Astrocyte of the hippocampus (primary cell): ENCODE measurements at places on chromosomes 4 and X.

DNA sequence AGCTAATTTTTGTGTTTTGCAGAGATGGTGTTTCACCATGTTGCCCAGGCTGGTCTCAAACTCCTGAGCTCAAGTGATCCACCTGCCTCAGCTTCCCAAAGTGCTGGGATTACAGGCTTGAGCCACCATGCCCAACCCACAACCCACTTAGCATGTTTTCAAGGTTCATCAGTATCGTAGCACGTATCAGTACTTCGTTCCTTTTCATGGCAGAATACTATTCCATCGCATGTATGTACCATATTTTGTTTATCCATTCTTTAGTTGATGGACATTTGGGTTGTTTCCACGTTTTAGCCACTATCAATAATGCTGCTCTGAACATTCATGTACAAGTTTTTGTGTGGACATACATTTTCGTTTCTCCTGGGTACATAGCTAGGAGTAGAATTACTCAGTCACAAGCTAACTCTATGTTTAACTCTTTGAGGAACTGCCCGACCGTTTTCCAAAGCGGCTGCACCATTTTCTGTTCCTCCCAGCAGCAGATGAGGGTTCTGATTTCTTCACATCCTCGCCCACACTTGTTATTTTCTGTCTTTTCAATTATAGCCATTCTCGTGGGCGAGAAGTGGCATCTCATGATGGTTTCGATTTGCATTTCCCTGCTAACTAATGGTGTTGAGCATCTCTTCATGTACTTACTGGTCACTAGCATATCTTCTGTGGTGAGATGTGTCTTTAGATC, 32.5 kb downstream of the MAN2B2 start:
- DNase-seq, result no peak

DNA sequence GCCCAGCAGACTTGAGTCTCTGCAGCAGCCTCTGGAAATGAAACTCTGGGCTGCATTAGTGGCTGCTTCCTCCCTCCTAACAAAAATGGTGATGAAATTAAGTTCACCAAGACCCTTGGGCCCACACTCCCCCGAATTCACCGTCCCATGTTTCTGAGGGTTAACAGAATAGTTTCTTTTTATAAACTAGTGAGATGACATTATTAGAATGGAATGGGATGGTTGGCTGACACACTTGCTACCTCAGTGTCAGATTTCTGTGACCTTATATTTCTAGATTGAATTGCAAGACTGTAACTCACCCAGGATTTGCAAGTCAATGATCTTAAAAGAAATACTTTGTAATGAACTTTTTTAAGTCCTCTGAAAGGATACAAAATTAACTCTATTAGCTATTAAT, 127.1 kb downstream of the SHROOM3 start:
- peak; percentile 87 for DNase-seq

DNA sequence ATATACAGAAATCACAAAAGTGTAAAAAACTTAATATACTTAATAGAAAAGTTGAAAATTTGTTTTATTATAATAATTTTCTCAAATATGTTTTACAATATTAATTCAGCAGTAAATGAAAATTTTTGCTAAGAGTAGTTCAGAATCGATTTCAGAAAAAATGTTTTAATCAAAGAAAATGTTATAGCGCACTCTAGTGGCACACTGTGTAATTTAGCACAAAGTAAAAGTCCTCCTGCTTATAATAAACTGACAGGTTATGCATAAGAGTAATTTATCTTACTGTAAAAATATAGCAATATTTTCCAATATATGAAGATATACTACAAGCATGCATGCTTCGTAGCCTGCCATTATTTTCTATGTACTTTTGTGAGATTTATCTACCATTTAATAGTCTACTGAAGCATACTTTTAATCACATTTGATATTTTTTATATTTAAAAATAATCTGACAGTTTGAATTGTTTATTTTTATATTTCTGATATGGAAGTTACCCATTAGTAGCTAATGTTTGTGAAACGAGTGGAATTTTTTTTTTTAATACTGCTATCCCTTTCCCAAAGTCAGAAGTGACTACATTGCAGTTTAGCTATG, 217.9 kb upstream of the KLHL4 start:
- peak; percentile 15 for DNase-seq

DNA sequence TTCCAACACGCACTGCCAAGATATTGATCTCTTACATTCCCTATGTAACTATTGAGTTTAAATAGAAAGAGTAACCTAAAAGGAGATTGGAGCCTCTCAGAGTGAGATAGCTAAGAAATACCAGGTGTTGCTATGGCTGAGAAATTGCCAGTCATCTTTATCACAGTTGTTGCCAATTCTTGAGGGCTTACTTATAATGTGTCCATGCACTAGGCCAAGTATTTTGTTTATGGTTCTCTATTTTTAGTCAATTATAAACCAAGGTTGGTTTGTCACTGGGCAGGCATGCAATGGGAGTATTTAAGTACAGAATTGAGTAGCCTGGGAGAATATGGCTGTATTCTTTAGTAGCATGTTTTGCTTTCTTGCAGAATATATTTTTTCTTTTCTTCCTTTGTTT, 201.6 kb downstream of the TEX13A start:
- no peak for DNase-seq

DNA sequence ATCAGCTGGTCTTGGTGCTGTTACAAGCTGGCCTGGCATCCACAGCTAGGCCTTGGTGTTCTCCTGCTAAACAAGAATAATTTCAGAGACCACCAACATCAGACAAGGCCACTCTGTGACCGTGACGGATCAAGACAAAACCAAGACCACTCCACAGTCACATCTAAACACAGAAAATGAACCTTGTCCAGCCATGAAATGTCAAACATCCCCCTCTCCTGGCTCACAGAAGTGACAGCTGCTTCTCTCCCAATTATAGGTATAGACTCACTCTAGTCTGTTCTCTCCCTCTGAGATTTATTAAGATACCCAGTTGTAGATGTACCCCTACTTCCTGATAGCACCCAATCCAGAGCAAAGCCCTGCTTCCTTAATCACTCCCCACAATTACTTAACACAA, 40.4 kb downstream of the EFHC2 start:
- DNase-seq, result no peak

GRCh38 chr4:150173982-150174398, 95.7 kb downstream of the DCLK2 start:
- DNase-seq, result peak; percentile 74

DNA sequence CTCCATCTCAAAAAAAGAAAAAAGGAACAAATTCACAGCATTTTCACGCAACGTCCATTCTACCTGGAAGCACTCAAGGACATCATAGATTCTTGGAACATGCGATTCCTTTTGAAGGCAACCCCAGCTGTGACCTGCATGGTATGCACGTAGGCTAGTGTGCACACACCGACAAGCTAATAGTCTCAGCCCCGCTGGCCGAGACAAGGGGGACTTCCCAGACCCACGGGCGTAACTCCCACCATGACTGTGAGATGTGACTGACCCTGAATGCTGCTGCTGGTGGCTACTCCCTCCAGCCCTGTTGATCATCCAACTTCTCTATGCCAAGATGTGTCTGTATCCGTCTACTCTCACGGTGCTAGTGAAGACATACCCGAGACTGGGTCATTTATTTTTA, 78.3 kb downstream of the CRLF2 start:
- DNase-seq, result no peak

GRCh38 chr4:54742636-54743399, 85.1 kb downstream of the KIT start:
- no peak for DNase-seq

- DNase-seq, result peak; percentile 80
Measured at GRCh38 chr4:53479736-53480525, 102.5 kb downstream of the FIP1L1 start.

DNA sequence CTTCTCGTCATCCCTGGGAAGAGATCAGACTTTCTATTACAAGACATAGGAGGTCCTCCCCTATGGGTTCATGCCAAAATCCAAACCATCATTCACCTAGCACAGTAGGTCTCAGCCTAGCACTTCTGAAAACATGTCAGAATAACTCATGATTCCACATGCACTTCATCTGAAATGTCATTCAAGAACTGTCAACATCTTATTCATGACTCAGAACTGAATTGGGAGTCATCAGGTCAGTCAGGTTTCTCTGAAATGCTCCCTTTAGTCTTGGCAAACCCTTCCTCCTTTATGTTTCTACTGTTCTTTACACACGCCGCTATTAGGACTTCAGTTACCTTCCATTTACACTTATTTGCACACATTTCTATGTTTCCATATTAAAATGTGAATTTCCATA, 67.2 kb downstream of the ANTXR2 start:
- peak; percentile 19 for DNase-seq

DNA sequence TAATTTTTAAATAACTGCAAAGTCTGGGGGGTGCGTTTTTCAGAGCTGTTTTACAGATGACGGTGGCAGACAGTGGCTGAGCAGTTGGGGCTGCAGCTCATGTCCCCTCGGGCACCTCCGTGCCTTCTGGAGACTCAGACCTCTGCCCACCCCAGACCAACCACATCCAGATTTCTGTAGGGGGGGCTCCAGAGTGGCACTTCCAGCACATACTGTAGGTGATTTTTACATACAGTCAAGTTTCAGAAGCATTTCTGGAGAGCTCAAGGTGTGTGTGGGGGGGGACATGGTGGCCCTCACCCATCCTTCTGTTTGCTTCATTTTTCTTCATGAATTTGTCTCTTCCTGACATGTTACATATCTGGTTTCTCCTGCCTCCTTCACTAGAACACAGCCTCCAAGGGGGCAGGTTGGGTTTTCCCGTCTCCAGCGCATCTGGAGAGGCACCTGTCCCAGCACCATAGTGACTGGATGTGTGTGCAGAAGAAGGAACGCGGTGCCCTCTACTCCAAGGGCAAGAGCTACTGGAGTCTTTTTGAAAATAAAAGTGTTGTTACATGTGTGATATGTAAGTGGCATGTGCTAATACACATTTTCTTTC, 37.5 kb downstream of the TMEM271 start:
- DNase-seq, result no peak

- DNase-seq, result no peak
Measured at GRCh38 chr4:107685740-107686139, 34.3 kb downstream of the PAPSS1 start.

DNA sequence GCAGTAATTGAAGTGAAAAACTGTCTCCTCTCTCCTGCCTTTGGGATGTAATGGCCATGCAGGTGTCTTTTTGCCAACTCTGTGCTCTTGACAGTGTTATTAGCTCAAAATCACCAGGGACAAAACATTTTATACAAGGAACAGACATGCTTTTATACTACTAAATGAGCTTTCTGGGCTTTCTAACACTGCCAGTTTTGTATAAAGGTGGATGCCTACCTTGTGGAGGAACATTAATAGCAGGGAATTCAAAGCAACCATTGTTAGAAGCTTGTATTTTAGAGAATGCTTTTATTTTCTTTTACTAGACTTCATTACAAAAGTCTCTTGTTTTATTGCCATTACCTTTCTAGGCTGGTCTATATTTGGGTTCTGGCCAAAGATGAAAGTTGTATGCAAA, 54.7 kb upstream of the ARSJ start:
- DNase-seq, result no peak

DNA sequence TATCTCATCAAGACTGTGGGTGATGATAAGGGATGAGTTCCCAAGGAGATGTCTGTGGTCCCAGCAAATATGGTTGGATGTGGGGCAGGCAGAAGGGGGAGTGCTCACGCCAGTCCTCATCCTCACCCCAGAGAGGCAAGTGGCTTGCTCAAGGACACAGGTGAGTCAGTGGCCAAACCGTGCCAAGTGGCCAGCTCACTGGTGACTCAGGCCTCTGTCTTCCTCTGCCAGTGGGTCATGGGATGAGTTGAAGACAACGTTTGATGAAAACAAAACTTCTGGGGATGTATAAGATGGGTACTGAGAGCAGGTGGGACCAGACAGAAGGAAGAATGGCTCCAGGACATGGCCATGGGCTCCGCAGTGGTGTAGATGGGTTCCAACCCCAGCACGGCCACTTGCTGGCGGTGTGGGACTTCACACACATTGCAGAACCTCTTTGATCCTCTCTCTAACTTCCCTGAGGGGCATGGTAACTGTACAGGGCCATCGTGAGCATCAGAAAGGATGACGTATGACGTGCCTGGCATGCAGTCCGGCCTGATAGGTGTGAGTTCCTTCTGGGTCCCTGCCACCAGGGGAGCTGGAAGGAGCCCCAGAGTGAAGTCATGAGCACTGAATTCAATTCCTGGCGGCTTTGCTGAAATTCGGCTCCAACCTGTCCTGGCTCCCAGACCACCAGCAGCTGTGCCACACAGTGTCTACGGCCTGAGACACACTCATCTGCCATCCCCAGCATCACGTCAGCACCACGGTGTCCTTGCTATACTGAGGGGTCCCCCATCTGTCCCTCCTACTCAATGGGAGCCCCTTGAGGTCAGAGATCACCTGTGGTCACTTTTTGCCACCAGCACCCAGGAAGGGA, 41.3 kb upstream of the GPR78 start:
- DNase-seq, result peak; percentile 44

- no peak for DNase-seq
Measured at GRCh38 chr4:166816890-166817289, 417.4 kb downstream of the SPOCK3 start.

GRCh38 chr4:186345184-186345583, 79.2 kb downstream of the F11 start:
- DNase-seq, result no peak

GRCh38 chr4:777520-778262, 48.2 kb downstream of the CPLX1 start:
- no peak for DNase-seq

- no peak for DNase-seq
Measured at GRCh38 chr4:122309988-122310626, 68.7 kb upstream of the ADAD1 start.

- DNase-seq, result no peak
Measured at GRCh38 chr4:3317656-3318211, 24.9 kb downstream of the RGS12 start.

GRCh38 chr4:59655996-59656395, 1544.1 kb upstream of the ADGRL3 start:
- DNase-seq, result no peak

DNA sequence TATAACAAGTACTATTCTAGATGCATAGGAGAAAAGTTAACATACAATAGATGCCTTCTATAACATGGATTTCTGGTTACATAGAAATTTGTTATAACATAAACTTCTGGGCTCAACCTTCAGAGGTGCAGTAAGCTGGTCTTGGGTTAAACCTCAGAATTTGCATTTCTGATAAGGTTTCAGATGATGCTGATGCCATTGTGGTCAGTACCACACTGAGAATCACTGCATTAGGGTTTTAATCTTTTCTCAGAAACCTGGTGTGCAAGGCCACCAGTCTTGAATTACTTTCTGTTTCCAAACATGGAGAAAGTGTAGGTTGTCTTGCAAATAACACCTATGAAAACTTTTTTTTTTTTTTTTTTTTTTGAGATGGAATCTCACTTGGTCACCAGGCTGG, 146.2 kb downstream of the SPOCK3 start:
- DNase-seq, result no peak

GRCh38 chr4:78707793-78708192, 68.4 kb upstream of the BMP2K start:
- no peak for DNase-seq

GRCh38 chr4:83139514-83140156, 25.1 kb upstream of the PLAC8 start:
- no peak for DNase-seq

GRCh38 chr4:1419708-1420107, 13.5 kb upstream of the NKX1-1 start:
- DNase-seq, result no peak

GRCh38 chr4:177367336-177367735, 57.7 kb downstream of the NEIL3 start:
- DNase-seq, result peak; percentile 10
